ENCODE measurements at places on chromosomes 3 and 15.

GRCh38 chr3:85652360-85652759 lies 693.6 kb downstream of the CADM2 start:
- no peak for DNase-seq

DNA sequence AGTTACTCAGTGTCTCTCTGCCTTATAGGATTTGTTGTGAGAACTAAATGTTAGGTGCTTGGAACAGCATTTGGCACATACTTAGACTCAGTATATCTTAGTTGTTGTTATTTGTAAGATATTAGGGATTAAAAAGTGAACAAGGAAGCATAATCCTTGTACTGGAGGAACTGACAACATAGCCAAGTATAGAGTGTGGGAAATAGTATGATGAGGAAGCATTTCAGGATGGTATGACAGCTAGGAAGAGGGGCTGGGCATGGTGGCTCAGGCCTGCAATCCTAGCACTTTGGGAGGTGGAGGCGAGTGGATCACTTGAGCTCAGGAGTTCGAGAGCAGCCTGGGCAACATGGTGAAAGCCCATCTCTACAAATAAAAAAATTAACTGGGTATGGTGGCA lies 16.6 kb upstream of the GCNT3 start:
- no peak for DNase-seq

GRCh38 chr15:78077871-78078210 lies 330 bp upstream of the TBC1D2B start:
- no peak for DNase-seq

GRCh38 chr3:82627733-82628132 lies 866.3 kb upstream of the GBE1 start:
- no peak for DNase-seq

DNA sequence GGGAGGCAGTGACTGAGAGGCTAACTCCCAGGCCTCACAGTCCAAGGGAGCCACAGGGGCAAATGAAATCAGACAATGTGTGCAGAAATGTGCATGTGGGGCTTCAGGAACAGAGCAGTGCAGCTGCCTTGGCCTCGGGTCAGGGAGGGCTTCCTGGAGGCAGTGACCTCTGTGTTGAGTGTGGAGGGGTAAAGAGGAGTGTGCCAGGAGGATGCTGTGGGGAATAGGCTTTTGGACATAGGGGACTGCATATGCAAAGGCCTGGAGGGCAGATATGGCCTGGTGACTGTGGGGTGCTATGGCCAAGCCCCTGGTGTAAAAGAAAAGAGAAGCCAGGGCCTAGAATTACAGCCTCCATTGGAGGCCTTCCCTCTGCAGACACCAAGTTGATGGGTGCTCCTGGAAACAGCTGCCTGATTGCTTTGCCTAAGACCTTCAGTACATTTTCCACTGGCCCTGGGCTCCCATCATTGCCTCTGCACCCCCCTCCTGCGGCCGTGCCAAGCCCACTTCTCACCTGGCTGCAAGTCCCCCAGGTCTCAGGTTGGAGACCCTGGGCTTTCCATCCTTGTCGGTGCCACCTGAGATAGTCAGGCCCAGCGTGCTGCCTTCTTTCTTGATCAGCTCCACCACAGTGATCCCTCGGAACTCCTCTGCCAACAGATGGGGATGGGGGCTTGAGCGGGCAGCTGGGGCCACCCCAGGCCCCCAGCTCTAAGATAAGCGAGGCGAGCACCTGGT lies 15.1 kb downstream of the GRIP2 start:
- no peak for DNase-seq

DNA sequence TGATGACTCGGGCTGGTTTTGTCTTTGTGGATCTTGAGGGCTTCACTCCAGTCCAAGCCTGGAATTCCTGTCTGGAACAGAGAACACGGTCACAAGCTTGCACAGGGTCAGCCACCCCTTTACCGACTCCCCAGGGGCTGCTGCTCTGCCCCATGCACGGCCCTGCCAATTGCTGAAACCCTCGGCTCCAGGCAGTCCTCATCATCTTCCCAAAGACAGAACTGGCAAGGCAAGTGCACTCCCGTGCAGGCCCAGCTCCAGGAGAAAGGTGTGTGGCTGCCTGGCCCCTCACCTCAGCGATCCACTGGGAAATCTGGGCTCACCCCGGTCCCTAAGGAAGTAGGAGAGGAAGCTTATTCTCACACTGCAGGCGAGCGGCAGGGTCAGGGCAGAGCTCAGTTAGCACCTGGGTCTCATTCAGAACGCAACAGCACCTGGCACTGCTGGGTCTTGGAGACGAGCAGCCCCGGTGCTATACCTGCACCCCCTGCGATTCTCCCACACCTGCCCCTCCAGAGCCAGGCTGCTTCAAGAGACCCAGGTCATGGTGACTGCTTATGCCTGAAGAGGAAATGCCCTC lies 7.2 kb downstream of the MAP6D1 start:
- DNase-seq, result no peak

DNA sequence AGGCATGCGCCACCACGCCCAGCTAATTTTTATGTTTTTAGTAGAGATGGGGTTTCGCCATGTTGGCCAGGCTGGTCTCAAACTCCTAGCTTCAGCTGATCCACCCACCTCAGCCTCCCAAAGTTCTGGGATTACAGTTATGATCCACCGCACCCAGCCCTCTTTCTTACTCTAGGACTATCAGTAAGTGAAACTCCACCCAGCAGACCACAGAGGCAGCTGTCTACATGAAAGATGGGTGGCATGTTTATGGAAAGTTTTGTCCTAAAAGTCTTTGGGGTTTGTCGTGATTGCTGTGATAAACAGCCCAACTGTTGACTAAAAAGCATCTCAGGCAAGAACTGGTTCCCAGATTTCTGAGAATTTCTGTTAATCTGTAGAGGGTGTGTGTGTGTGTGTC lies 10.9 kb downstream of the ARL6IP5 start:
- no peak for DNase-seq

DNA sequence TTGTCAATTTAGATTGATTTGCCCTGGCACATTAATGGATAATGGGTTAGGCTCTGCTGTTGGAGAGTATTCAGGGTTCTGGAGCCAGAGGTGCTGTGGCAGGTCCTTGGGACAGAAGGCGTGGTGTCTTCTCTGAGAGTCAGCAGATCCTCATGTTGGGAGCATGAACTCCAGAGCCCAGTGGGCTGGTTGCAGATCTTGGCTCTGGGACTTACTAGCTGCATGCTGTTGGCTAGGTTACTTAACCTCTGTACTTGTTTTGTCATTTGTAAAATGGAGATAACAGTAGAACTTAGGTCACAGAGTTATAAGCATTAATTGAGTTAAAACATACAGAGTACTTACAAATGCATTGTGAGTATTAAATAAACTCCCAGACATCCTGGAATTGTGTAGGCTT lies 77.6 kb downstream of the CCK start:
- DNase-seq, result no peak

DNA sequence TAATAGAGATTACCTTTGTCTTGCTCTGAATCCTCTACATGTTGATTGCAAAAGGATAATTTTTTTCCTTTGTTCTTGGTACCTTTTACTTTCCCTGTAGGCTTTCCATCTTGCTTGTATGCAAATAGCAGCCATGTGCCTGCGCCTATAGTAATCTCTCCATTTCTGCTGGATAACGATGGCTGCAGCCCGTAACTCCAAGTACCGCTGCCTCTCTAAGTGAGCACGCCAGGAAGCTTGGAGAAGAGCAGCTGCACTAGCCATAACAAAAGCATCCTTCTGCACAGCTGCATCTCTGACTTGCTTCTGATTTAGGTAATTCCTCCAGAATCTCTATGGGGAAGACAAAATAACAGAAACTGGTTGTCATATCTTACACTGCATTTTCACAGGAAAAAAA lies 89.3 kb downstream of the NR2E3 start:
- DNase-seq, result no peak

DNA sequence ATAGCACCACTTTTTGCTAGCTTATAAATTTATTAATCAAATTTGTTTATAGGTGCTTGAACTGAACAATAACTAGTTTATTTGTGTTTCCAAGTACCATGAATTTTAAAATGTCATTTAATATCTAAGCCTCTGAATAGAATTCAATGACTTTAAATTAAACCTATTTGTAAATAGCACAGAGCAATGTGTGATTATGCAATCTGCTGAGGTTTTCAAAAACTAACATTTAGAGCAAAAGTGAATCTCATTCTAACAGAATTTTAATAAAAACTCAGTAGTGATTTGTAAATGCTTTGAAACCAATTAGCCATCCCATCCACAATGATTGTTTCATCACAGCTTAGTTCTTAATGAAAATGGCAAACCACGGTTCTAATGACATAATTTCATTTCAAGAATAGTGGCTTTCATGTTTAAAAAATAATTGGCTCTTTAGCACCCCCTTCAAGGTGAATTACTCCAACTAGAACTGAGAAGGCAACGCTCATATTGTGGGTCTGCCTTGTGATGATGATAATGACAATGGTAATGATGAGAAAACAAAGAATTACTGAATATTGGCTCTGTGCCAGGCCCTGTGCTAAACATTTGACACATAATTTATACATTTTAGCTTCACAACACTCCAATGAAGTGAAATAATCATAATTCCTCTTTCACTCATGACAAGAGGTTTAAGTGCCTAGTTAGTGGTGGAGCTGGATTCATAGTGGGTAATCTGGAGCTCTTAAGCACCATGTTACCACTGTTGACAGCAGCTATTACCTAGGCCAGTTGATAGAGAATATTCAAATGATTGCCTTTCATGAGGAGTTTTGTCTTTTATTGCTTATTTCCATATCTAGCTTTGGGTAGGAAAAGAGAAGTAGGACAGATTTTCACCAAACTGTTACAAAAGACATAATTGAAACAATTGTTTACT lies 145.7 kb downstream of the RBMS3 start:
- no peak for DNase-seq

DNA sequence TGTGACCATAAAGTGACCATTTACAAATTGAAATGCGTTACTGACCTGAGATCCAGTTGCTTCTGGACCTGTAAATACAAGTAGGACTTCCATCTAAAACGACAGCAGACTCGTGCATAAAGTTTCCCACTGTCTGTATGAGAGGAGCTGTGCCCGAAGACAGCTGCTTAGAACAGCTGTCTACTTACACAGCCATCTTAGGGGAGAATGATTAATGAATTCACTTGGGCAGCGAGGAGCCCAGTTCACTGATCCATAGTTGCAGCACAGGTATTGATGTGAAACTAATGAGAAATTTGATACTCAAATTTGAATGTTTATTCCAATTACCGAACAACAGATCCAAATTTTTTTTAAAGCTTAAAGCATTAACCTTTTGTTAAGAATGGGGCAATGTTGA lies 748.1 kb downstream of the NR2F2 start:
- DNase-seq, result no peak

- no peak for DNase-seq
These were observed 559.6 kb upstream of the MDFIC2 start for GRCh38 chr3:70871909-70872656.

DNA sequence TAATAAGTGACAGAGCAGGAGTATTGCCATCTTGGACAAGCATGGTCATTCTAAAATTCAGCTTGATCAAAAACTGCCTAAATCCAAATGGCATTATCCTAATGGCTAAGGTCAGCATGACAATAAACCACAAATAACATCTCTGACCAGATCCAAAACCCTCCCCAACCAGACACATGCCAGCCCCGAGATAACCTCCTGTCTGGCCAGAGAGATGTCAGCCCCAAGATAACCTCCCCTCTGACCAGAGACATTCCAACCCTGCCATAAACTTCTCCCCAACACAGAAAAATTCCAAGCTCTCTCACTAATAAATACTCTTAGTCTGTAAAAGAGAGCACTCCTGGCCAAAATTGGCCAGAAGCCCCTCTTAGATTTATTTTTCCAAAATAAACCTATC lies 470.5 kb upstream of the UBE2E2 start:
- no peak for DNase-seq

- no peak for DNase-seq
These were observed 13.6 kb downstream of the KLF15 start for GRCh38 chr3:126343649-126344035.

- DNase-seq, result no peak
These were observed 7.1 kb downstream of the KAT2B start for GRCh38 chr3:20047341-20047779.

GRCh38 chr3:69901802-69902201 lies 97.7 kb upstream of the SAMMSON start:
- no peak for DNase-seq

DNA sequence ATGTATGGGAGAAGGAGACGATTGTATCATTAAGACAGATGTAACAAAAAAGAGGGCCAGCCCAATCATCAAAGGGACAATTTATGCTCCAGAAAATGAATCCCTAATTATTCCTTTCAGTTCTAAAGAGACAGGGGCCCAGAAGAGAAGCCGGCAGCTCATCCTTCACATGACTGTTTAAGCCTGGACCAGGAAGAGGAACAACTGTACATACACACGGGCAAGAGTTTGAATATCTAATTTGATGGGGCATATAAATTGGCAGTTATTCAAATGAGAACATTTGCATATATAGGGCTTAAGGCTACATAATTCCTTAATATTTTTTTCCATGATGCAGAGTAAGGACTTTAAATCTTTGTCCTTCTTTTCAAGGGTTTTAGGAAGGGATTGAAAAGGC lies 232.3 kb downstream of the TLE3 start:
- DNase-seq, result no peak

GRCh38 chr3:98697225-98697624 lies 65.9 kb upstream of the ST3GAL6 start:
- DNase-seq, result no peak

GRCh38 chr15:55915221-55915620 lies 78.2 kb downstream of the NEDD4 start:
- DNase-seq, result no peak

DNA sequence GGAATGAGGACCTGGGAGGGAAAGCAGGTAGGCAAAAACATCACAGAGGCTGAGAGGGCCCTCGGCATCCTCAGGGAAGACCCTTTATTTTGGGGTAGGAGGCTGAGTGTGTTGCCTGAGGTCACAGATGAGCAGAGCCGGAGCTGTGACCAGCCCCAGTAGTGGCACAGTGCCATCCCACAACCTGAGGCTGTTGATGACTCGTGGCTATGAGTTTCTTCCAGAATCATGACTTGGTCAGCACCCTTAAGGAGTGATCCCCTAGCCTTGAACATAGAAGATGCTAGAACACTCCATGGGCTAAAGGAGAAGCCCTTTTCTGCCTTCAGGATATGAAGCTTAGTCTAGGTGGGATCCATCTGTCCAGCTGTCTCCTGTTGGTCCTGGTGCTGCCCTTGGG lies 19.5 kb upstream of the CXCR6 start:
- no peak for DNase-seq
